T1000 (cell line): ENCODE measurements at places on chromosomes 13 and 19.
A peak's percentile ranks its signal among the peaks of the same experiment; 100 is the strongest.

DNA sequence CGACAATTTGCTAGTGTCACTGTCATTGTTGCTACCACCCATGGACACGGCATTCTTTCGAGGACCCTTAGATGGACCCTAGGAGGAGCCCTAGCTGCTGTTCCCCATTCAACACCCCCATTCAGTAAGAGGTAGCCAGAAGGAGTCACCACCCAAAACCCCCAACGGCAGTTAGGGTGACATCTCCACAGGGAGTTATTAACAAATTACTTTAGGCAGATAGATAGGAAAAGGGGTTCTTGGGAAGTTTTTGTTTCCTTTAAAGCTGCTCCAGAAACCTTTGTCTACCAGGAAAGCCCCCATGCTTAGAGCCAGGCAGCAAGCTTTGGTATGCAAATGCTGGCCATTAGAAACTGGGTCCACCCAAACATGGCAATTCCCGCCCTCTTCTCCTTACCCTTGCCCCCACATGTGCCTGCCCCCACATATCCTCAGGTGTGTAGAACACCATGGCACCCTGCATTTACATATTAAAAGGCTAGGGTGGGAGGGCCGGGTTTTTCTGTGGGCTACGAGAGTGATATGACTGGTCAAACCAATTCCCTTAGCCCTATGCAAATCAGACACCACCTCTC lies 190.9 kb downstream of the SLITRK6 start:
- no peak for DNase-seq

GRCh38 chr13:36193151-36193855 lies 21.1 kb downstream of the SOHLH2 start:
- DNase-seq = peak; percentile 23

- DNase-seq = no peak
Measured at GRCh38 chr19:35254341-35255297, 5.8 kb downstream of the LSR start.

- no peak for DNase-seq
Measured at GRCh38 chr13:89925107-89925506, 1422.4 kb upstream of the MIR17HG start.

DNA sequence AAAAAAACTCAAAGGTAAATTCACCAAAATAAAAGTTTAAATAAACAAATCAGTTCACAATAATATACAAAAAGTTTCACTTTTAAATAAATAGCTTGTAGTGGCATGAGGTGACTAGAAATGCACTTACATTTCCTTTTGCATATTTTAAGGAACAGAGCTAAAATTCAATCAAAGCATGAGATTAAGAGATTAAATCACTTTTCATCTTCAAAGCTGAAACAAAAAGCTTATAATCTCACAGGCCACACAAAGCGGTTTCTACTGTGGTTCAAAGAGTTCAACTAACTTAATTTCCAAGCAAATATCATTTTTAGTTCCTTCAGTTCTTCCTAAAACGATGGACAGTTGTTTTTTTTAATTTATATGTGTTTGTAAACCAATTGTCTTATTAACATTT lies 38.9 kb downstream of the TSC22D1 start:
- DNase-seq = no peak

- no peak for DNase-seq
Measured at GRCh38 chr19:45137179-45137761, 23.5 kb downstream of the NKPD1 start.

DNA sequence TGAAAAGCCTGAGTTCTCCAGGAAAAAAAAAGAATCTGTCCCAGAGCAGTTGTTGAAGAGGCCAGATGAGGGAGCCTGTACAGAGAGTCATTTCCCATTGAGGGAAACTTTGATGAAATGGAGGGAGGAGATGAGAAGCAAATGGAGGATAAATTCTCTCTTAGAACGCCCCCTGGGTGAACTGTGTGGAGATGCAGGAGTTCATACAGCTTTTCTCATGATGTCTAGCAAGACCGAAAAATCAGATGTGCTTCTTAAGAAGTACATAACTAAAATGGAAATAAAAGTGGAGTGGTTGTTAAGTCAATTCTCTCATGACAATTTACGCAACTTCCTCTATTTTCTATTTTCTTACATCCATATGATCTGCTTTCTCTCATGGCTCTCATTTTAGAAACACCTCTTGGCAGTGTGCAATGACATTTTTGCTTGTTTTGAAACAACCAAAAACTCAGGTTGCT lies 1263.1 kb downstream of the PCDH9 start:
- DNase-seq = no peak

GRCh38 chr19:48283908-48284307 lies 14.0 kb downstream of the ZNF114 start:
- DNase-seq = peak; percentile 74

- no peak for DNase-seq
Measured at GRCh38 chr13:24631922-24632321, 48.3 kb upstream of the ATP12A start.

DNA sequence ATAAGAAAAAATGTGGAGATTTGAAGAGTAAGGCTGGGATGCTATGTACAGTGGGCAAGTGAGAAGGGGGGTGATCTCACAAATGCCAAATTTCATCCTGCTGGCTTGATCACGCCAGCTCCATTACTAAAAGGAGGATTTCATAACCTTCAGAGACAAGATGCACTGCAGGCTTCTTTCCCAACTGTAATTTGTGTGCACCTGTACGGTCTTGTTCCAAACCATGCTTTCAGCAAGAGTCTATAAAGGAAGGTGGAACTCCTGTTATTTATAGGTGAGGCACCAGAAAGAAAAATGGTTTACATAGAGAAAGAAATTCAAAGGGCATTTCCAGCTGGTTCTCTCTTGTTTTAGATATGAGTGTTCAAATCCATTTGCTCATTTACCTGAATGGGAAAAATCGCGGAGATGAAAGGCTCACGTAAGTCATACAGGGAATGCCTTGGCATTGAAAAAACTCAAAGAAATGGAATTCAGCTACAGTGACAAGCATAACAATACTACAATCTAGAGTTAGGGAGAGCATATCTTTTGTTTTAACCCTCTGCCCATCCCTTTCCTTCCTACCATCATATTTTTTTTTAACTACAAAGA lies 13.3 kb downstream of the EFNB2 start:
- no peak for DNase-seq

DNA sequence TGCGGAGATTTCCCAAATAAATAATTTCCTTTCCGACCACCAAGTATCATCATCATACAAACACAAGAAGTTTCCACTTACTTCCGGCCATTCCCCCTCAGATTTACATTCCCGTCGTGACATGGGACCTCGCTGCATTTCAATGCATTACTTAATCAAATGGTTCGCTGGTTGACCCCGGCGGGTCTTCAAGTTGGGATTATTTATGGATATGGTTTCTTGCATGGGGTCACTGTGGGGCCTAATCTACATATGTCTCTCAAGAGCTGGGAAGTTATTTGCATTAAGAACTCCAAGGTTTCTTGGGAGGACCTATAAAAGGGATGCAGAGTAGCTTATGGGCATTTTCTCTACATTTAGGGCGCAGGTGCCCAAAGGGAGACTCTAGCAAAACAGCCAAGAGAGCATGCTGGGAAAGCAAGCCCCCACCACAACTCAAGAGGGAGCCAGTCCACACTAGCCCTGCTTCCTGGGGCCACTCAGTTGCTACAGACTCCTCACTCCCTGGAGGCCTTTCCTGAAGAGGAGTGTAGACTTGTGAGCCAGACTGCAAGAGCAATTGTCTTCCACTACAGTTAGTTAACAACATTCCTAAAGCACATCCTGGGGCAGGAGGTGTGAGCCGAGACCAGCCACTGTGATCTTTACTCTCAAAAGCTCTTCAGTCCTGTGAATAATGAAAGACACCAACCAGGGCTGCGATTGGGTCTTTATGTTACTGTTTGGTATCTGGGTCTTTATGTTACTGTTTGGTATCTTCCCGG lies 125.3 kb downstream of the KATNAL1 start:
- no peak for DNase-seq

DNA sequence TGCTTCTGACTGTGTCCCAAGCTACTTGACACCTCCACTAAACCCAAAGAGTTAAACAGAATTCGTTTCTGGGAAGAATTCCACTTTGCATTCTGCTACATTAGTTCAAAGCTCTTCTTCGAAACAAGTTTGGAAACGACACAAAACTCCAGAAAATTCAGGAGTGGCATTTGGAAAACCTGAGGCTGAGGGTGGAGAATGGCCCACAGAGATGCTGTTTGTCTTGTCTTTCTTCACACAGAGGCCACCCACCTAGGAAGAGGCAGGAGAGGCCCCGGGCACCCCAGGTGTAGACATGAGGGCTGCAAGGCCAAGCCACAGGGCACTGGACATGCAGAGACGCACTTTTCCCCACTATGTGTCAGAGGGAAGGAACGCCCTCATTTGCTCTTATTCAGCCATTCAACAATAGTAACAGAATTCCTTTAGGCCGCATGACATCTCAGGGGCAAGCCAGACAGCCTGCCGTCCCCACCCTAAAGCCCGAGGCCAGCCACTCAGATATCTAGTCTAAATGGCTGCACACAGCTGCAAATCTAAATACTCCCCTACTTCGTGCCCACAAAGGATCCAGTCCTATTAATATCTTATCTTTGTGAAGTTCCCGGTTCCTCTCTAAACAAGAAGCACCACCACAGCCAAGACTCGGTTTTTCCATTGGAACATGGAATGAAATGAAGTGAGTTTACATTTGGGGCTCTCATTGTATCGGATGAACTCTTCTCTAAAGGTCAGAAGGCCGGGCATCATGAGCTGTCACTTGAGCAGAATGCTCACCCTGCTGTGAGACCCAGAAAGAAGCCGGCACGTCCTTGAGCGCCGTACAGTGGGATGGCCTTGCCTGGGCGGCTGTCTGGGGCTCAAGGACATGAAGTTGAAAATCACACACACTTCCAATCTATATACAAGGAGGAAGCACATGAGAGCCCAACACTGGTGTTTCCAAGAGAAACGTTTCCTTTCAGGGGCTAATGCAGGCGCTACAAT lies 19.8 kb downstream of the COL4A1 start:
- no peak for DNase-seq

DNA sequence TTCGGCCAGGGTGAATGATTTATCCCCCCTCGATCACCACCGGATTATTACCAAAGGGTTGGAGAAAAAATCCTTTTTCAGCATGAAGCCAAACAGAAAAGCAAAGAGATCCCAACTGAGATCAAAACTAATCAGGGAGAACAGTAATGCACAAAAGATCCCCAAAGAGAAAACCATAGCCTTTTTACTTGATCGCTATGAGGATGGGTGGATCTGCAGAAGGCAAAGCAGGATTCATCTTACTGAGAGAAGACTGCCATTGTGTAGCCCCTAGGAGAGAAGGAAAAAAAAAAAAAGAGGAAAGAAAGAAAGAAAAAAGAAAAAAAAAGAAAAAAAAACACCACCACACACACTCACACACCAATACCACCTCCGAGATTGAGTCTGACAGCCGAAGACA lies at the start of gene FGF14:
Gene FGF14, minus strand, starts transcription at position 283 of the 400 bp plus-strand sequence.
- no peak for DNase-seq

DNA sequence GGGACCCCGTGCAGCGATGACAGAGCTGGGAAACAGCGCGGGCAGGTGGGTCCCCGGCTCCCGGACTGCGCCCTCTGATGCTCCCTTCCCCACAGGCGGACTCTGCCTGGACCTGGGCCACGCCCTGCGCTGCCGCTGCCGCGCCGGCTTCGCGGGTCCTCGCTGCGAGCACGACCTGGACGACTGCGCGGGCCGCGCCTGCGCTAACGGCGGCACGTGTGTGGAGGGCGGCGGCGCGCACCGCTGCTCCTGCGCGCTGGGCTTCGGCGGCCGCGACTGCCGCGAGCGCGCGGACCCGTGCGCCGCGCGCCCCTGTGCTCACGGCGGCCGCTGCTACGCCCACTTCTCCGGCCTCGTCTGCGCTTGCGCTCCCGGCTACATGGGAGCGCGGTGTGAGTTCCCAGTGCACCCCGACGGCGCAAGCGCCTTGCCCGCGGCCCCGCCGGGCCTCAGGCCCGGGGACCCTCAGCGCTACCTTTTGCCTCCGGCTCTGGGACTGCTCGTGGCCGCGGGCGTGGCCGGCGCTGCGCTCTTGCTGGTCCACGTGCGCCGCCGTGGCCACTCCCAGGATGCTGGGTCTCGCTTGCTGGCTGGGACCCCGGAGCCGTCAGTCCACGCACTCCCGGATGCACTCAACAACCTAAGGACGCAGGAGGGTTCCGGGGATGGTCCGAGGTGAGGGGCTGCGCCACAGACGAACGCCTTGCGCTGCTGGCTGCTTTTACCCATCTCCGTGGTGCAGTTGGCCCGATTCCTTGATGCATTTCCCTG lies 7.8 kb upstream of the SELENOV start:
- peak; percentile 65 for DNase-seq

GRCh38 chr13:32115066-32115465 lies 83.5 kb downstream of the FRY start:
- DNase-seq = no peak

GRCh38 chr19:55406826-55407549 lies 600 bp downstream of the UBE2S start:
- no peak for DNase-seq

DNA sequence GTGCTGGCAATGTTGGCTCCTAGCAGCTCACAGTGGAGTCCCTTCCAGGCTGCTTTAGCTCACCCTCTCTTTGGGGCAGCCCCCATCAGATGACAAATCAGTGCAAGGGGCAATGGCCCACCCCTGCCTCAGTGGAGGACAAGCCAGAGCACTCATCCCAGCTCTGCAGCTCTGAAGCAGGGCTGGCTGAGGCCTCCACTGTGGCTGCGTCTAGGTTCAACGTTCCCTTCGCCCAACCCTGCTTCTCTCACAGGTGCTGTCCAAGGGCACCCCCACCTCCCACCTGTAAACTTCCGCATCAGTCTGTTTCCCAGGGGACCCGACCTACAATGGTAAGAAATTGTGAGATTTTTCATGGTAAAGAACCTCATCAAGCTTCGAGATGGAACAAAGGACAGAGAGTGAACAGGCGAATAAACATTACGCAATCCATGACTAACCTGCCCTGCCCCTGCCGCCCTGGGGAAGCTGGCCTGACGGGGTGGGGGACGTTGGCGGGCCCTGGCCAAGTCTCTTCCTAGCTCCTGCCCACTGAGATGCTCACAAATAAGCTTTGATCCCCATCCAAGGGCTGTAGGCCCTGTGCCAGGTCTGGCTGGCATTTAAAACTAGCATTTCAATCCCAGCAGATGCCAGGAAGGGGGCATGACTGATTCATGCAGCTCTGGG lies 40.5 kb downstream of the DZIP1 start:
- peak; percentile 55 for DNase-seq

- DNase-seq = no peak
Measured at GRCh38 chr13:102617697-102618350, 21.0 kb downstream of the TPP2 start.

GRCh38 chr13:111541752-111542529 lies 221.5 kb downstream of the TEX29 start:
- no peak for DNase-seq

DNA sequence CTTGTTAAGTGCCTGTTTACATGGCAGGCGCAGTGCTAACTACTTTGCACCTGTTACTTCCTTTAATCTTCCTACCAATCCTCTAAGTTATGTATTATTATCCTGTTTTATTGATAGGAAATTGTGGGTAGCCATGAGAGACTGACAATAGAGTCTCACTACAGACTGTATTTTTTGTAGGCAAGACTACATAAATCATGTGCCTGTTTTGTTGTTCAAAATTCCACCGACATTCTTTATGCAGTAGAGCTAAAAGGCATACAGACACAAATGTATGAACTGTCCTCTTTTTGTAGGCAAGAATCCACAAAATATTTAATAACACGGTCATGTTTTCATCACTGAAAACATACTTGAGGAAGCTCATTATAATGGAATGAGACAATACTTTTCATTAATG lies 205.5 kb downstream of the NALCN start:
- DNase-seq = no peak
